Stimulated activated CD4-positive, alpha-beta T cell treated with anti-CD3 and anti-CD28 coated beads, Interleukin-15, amount 100 ng/mL, for 1 hour (primary cell): ENCODE measurements at places on chromosomes 3 and 15.

DNA sequence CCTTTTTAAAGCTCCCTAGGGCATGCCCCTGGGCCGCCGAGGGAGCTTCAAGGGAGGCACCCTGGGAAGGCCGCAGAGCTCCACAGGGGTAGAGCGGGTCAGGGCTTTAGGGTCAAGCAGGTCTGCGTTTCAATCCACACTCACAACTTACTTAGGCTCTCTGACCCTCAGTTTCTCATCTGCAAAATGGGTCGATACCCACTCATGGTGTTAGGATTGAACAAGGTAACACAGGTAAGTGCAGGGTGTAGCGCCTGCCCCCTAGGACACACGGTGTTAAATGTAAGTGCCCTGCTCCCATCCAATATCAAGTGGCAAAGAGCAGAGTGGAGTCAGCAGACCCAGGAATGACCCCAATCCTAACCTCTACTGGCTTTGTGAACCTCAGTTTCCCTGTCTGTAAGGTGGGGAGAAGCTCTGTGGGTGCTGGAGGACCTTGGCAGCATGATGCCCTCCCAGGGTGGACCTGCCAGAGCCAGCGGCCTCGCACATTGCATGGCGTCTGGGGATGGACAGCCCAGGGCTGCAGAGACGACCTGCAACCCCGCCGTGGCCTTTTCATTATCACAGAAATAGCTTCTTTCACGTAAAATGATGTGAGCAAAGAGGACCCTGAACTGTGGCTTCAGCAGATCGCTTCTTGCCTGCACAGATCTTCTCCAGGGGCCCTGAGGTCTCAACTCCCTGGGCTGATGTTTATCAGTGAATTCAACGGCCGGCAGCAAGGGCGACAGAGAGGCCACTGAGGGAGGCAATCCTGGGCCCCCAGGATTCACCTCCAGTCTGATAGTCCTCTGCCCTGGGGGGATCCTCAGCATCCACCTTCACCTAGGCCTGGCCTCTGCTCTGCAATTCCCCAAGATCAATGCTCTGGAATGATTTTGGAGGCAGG lies 138.5 kb downstream of the CHSY1 start:
- no peak for DNase-seq

GRCh38 chr15:33293713-33294334 lies 16.9 kb upstream of the RYR3 start:
- DNase-seq: no peak

DNA sequence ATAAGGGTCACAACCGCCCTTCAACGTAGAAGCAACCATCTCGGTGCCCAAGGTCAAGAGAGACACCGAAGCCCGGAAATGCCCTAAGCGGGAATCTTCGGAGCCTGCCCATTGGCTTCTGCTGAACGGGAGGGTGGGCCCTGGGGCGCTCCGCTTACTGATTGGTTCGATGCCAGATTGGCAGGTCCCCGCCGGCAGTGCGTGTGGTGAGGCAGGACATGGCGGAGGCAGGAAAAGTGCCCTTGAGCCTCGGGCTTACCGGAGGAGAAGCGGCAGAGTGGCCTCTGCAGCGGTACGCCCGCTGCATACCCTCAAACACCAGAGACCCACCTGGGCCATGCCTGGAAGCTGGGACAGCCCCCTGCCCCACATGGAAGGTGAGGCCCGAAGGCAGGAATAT lies at the start of gene REC114:
REC114 (plus strand) TSS at position 197 of the 400 bp plus-strand sequence; CDS start at position 219, 22 bp downstream.
- no peak for DNase-seq

DNA sequence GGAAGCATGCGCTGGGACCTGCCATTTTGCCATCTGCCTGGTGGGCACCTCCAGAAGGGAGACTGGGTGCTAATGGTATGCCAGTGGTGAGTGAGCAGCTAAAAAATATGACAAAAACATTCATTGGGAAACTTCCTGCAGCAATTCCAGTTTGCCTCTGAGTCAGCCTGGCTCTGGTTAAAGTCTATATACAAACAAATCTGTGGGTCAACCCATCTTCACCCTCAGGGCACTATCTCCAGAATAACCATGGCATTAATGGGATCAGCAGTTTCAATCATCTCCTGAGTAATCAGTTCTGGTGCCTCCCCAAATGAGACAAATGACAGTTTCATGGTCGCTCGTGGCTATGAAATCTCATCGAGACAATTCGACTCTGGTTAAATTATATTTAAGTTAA lies 21.5 kb downstream of the FRMD4B start:
- DNase-seq: no peak

DNA sequence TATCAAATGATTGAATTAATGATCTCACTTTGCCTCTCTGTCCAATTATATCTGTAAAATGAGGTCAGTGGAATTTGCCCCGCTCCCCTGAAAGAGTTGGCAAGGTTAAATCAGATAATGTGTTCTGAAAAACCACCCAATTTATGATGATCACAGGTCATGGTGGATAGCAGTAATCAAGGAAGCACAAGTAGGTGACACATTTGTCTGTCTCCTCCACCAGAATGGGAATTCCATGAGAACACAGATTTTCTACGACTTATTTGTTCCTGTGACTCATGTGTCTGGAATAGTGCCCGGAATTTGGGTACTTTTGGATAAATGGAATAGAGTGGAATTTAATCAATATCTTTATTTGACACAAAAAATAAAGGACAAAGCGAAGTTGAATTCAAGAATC lies 220.9 kb upstream of the SUCLG2 start:
- no peak for DNase-seq

GRCh38 chr15:52295421-52296001 lies at the start of gene MYO5C:
Gene MYO5C (minus strand): TSS chr15:52295804. CDS start chr15:52295636, 168 bp downstream.
- no peak for DNase-seq

DNA sequence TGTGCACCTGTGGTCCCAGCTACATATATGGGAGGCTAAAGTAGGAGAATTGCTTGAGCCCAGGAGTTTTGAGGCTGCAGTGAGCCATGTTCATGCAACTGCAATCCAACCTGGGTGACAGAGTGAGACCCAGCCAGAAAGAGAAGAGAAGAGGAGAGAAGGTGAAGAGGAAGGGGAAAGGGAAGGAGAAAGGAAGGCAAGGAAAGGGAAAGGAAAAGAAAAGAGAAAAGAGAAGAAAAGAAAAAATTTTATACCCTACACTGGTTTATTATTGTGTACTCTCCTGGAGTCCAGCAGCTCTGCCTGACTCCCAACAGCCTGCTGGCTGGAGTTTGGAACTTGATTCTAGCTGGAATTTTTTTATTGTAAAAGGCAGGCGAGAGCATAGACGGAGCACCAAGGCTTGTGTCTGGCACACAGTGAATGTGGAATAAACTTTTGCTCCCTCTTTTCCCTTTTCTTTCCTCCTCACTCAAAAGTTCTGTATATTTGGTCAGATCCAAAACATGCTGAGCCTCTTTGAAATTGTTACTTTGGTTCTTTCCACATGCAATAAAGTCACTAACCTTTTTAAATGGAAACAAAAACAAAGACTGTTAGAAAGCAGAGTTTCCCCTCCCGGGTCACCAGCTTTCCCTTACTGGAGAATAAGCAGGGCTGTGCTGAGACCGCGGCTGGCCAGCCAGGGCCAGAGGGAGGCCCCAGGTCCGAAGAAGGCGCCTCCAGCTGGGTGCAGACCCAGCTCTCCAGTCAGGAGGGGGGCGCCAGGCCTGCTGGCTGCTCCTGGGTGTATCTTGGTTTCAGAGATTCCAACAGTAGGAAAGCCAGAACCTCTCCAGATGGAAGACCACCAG lies 9.9 kb downstream of the THSD4 start:
- no peak for DNase-seq

GRCh38 chr15:40240619-40241221 lies 1.9 kb downstream of the PAK6 start:
- no peak for DNase-seq
